ENCODE measurements at places on chromosomes 3 and 15.

- no peak for DNase-seq
Measured at GRCh38 chr3:116886202-116886893, 176.8 kb downstream of the TUSC7 start.

- no peak for DNase-seq
Measured at GRCh38 chr15:85312929-85313331, 67.5 kb upstream of the AKAP13 start.

GRCh38 chr3:63167113-63167512 is 111.0 kb upstream of the SYNPR start:
- no peak for DNase-seq

GRCh38 chr3:72555714-72556113 is 292.5 kb downstream of the SHQ1 start:
- DNase-seq, result no peak

DNA sequence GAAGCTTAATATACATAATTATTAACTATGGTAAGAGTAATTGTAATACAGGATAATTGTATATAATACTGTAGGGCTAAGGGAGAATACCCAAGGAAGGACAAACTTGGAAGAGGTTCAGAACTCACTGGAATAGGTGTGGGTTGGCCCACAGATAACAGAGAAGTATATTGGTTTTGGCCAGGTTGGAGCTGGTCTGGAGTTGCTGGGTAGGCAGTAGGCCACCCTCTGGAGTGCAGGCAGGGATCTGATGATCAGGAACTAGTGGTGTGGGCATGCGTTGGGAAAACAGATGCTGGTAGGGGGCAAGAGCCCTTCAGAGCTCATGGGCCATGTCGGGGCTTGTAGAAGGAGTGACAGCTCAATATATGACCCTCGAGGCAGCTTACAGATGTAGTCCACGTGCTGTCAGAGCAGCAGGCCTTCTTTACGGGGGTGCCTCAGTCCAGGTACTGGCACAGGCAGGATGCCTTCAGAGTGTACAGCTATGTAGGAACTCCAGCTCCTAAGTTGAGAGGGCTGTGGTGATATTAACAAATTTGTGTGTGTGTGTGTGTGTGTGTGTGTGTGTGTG is 12.4 kb downstream of the IREB2 start:
- DNase-seq, result no peak

GRCh38 chr15:41713047-41713446 is 52.8 kb downstream of the MGA start:
- no peak for DNase-seq

DNA sequence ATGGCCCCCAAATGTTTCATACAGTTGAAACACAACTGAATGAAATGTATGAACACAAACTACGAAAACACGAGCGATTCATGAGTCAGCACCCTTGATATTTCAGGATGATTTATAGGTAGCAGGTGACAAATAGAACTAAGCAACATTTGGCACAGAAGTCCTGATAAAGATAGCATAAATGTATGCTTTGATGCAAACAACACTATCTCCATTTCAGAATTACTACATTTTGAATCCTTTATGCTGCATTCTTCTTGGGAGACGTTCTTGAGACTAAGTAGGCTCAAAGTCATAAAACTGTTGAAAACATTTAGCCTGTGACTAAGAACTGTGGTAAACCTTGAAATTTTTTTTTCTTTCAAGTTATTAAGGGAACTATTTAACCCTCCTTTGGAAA is 200.3 kb upstream of the ICE2 start:
- DNase-seq, result no peak

- DNase-seq, result no peak
Measured at GRCh38 chr3:9059489-9060400, 96.5 kb upstream of the RAD18 start.

DNA sequence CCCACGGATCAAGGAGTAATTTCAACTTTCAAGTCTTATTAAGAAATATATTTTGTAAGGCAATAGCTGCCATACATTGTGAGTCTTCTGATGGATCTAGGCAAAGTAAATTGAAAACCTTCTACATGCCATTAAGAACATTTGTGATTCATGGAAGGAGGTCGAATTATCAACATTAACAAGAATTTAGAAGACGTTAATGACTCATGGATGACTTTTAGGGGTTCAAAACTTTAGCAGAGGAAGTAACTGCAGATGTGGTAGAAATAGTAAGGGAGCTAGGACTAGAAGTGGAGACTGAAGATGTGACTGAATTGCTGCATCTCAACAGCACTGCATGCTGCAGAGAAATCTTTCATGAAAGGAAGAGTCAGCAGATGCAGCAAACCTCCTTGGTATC is 48.1 kb upstream of the DCUN1D1 start:
- no peak for DNase-seq

DNA sequence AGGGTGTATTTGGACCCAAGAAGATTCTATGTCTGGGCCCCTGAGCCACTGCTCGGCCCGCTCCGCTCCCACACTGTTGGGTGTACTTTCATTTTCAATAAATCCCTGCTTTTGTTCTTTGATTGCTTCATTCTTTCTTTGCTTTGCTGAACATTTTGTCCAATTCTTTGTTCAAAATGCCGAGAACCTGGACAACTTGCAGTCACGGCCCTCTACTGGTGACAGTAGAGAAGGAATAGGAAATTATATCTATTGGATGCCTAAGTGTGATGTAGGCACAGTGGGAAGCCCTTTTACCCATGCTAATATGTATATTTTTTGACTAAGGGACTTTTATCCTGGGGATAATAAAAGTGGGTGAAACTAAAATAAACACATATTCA is 340.8 kb downstream of the LRRC3B start:
- no peak for DNase-seq

GRCh38 chr15:74937272-74937589 is 642 bp downstream of the COX5A start:
- DNase-seq, result no peak

- no peak for DNase-seq
Measured at GRCh38 chr3:160129459-160130061, 95.7 kb upstream of the C3orf80 start.

GRCh38 chr3:191592105-191592504 is 131.1 kb downstream of the PYDC2 start:
- no peak for DNase-seq

DNA sequence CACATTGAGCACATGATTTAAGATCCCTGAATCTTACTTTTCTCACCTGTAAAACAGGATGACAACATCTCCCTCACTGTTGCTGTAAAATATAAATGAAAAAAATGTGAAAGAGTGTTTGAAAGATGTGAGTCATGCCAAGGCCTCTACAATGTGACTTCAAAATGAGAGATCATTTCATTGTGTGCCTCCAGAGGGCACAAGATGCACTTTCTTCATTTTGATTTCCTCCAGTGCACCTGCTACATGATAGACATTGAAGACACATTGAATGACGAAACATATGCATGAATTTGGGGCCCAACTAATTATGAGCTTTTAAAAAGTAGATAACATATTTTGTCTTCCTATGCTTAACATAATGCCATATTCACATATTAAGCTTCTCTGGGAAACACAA is 170.3 kb downstream of the MOBP start:
- no peak for DNase-seq

- no peak for DNase-seq
Measured at GRCh38 chr3:17065315-17065714, 180.6 kb downstream of the PLCL2 start.

GRCh38 chr3:11019116-11019819 is 26.7 kb downstream of the SLC6A1 start:
- DNase-seq, result no peak
